EL (cell line): ENCODE measurements at places on chromosomes 1 and 21.

DNA sequence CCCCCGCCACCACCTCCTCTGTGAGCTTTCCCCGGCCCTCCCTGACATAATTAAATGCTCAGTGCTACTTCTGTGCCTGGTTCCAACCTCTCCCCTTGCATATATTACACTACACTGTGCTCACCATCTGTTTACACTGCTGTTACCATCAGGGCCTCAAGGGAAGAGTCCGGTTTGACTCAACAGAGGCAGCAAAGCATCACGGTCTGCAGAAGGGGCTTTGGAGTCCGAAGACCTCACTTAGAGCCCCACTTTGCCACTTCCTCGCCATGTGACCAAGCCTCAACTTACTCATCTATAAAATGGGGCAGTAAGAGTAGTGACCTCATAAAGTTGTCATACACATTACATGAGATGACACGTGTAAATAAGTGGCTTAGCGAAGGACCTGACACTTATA, 27.4 kb downstream of the KCNN3 start:
- DNase-seq, result no peak

DNA sequence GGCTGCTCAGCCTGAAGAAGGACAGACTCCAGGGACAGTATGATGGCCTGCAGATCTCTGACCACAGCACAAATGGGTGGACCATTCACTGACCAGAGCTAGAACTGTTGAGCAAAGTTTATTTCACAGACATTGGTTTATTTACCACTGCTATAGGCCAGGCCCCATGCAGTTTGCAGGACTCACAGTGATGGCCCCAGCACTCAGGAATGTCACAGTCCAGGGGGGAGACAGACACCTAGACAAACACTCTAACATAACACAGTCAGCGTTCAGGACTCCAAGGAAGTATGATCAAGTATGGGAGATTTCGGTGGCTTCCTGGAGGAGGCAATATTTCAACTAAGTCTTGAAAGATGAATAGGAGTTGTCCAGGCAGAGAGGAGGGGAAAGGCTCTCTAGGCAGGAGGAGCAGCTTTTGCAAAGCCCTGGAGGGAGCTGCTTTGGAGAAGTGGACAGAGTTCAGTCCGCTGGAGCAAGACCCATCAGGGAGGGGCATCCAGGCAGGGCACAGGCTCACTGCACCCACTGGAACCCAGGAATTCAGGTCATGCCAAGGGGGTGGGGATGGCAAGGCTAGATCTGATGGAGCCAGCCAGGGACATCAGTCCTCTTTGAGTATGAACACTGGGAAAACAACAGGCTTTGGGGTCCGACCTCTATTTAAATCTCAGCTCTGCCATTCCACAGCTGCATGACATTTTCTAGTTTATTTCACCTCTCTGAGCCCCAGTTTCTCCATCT, 454.3 kb downstream of the MATN1 start:
- no peak for DNase-seq

DNA sequence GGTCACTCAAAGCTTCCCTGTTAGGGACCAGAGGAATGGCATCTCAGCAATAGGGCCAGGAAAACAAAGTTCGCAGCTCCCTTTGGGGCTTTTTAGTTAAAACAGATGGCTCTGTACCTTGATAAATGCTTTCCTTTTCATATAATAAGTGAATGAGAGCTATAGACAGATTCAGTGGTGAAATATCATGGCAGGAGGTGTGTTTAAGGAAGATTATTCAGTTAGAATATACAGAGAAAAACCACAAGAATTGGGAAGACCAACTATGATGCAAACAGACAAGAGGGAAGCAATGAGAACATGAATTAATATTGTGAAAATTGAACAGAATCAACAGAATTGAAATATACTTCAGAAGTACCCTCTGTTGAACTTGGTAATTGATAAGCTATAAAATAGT, 379.4 kb downstream of the PLPP3 start:
- no peak for DNase-seq

DNA sequence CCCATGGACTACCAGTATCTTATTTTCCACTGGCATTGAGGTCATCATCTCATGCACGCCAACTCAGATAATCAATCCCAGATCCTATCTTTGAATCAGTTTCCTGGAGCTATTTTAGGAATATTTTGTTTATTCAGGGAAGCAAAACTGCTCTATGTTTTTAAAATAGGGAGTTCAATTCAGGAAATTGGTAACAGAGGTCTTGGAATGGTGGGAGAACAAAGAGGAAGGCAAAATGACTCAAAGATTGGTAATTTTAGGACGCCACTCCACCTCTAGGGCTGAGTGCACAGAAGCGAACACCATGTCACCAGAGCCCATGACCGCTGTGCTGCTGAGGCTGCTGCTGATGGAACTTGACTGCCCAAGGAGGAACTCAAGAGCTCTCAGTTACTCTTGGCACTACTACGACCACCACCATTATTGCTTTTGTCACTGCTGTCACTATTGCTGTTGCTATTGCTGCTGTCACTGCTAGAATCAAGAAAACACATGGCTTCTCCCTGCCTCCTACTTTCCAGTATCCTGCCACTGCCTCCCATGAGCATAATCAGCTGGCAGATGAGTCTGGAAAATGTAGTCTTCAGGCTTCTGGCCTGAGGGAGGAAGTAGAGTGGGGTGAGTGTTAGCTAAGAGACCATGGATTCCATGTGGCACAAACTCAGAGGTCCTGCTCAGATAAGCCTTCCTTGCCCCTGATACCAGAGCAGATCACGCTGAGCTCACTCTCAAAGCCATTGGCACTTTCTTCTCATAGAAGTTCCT, 71.6 kb upstream of the CNIH3 start:
- peak; percentile 27 for DNase-seq

DNA sequence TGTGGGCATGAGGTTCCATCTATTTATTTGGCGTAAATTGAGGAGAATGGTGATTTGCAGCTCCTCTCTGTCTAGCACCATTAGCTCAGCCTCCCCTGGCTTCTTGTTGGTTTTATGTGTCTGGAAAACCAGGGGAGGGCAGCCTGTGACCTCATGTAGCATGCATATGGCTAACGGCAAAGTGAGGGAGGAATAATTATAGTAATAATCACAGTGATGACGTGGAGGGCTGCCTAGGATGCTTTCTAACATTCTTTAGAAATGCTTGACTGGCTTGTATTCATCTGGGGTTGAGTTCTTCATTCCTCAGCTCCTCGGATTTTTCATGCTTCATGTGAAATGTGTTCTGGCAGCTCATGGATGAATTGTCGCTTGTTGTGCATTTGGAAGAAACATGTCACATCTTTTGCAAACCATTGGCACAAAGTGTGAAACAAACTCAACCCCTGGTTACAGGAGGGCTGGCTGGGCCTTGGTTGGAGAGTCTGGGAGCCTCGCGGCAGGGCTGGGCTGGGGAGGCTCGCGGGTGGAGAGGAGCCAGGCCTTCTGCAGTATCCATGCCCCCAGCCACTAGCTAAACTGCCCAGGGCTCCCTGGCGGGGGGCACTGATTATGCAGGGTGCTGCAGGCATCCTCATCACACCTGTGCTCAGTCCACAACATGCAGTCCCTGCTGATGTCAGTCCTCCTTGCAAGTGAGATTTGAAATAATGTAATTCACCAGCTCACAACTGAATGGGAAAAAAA, 149.6 kb downstream of the DISC1 start:
- peak; percentile 78 for DNase-seq

DNA sequence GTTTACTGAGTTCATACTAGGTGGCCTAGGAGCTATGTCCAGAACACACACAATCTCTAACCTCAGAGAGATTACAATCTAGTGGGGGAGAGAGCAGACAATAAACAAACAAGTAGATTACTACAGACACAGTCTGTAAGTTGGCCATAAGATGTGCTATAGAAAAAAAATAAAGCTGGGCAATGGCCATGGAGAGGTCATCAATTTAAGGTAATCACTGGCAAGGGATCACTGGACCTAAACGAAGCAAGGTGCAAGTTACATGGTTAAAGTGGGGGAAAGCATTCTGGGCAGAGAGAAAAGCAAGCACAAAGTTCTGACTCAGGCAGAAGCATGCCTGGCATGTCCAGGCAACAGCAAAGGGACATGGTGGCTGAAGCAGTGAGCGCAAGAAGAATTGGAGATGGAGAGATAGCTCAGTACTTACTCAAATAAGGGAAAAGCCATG, 147.0 kb downstream of the RERE start:
- DNase-seq, result peak; percentile 52

- DNase-seq, result no peak
Measured at GRCh38 chr1:155192346-155193274, 15.1 kb downstream of the THBS3 start.

- DNase-seq, result no peak
Measured at GRCh38 chr1:76496871-76497270, 370.4 kb upstream of the ST6GALNAC5 start.

DNA sequence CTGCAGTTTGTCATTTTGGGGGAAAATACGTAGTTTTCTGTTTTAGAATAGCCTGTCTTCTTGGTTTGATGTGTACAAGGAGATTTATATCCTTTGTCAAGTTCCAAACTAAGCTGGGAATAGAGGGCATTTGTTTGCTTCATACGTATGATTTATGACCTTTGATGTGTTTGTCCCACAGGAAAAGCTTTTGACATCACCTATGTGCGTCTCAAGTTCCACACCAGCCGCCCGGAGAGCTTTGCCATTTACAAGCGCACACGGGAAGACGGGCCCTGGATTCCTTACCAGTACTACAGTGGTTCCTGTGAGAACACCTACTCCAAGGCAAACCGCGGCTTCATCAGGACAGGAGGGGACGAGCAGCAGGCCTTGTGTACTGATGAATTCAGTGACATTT, 79.9 kb downstream of the LAMC1 start:
- DNase-seq, result no peak

- DNase-seq, result no peak
Measured at GRCh38 chr1:158259117-158259516, 4.9 kb downstream of the CD1A start.

DNA sequence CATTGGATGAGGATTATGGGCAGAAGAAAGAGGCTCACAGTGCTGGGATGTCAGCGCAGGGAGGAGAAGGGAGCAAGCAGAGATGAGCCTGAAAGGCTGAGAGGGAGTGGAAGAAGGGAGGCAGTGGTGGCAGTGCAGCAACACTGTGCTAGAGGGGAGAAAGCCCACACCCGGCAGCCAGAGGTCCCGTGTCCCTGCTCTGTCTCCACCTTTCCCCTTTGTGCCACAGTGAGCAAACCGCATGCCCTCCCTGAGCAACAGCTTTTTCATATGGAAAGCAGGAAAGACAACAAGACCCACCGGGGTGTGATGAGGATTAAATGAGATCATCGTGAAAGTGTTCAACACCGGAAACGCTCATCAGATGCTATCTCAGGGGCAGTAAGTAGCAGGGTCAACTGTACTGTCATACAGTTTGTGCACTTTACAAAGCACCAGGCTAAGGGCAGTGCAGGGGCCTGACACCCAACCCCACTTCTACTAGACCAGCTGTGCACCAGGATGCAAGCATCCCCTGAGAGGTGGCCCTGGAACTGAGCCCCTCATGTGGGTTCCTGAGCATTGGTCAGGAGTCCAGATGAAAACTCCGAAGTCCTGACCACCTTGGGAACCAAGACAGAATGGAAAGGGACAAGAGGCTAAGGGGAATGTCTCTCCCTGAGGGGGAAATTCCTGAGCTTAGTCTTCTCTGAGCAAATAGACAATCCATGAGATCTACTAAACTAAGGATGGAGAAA, 9.1 kb downstream of the NHLH1 start:
- peak; percentile 84 for DNase-seq

GRCh38 chr1:111512132-111512889, 8.9 kb upstream of the ADORA3 start:
- no peak for DNase-seq

- no peak for DNase-seq
Measured at GRCh38 chr1:45530632-45531135, 9.0 kb upstream of the PRDX1 start.

- DNase-seq, result no peak
Measured at GRCh38 chr21:45160198-45160597, 85.8 kb downstream of the ADARB1 start.

DNA sequence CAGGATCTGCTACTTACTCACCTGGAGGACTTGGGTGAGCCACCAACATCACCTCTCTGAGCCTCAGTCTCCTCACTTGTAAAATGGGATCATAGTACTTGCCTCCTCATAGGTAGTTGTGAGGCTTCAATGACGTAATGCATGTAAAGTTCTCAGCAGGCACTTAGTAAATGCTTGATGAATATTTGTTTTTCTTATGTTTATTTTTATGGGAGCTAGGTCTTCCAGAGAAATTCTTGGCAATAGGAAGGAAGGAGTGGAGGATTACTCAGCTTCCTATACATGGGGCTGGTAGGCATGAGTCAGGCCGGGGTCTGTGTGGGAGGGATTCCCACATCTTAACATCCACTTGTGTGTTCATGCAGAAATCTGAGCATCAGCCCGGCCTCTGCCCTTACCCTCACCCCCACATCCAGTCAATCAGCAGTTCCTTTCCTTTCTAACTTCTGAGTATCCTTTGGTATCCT, 95.4 kb upstream of the USP24 start:
- peak; percentile 99 for DNase-seq

- DNase-seq, result no peak
Measured at GRCh38 chr1:53277326-53277725, 39.0 kb upstream of the MAGOH start.

DNA sequence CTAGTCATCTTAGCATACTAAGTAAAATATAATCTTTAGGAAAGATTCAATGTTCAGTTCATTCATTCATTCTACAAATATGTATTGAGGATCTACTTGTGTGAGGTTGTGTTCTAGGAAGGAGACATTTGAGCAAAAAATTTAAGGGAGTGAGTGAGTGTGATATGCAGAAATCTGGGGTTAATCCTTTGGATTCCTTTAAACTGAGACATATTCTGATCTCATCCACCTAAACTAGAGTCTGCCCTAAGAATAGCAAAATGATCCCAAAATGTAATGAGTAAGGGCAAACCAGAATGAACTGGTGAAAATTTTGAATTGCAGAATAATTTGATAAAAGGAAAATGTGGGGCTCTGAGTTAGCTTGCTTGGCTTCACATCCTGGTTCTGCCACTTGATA, 8.6 kb downstream of the UBE2U start:
- DNase-seq, result peak; percentile 83

- DNase-seq, result no peak
Measured at GRCh38 chr1:5690898-5691297, 301.3 kb downstream of the NPHP4 start.

DNA sequence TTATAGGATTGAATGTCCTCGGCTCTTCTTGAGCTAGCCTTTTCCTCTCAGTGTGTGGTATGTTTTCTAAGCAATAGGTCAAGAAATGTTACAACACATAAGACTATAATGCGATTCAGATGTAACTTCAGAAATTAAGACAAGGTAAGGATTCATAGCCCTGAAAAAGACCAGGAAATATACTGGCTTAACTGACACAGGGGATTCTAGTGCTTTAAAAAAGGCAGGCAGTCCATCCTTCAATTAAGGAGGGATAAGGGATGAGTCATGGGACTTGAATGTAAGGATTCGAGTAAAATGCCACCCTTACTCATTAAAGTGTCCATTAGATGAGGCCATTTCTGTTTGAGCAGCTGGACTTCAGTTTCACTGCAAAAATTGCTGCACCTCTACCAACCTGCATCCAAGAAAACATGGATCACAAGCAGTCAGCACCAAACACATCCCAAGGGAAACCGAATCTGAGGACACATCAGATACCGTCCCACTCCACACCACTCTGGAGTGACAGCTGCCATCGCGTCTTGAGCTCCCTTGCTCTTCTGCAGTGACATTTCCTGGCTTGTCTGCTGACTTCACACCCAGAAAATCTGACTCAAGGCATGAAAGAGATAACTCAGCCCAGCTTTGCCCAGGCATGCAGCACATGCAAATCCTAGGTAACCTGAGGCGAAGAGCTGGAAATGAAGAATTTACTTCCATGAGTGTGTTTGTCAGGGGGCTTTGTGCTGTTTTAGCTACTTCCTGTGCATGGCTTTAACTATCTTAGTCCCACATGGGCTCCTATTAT, 37.8 kb downstream of the NGF start:
- DNase-seq, result peak; percentile 87

- no peak for DNase-seq
Measured at GRCh38 chr1:176854121-176854520, 310.4 kb downstream of the ASTN1 start.
